AG20443 (cell line): ENCODE measurements at places on chromosomes 12 and 14.

GRCh38 chr12:5900533-5901205, 44.4 kb downstream of the ANO2 start:
- no peak for DNase-seq

GRCh38 chr14:93462479-93462878, 31.7 kb downstream of the UNC79 start:
- DNase-seq: no peak

DNA sequence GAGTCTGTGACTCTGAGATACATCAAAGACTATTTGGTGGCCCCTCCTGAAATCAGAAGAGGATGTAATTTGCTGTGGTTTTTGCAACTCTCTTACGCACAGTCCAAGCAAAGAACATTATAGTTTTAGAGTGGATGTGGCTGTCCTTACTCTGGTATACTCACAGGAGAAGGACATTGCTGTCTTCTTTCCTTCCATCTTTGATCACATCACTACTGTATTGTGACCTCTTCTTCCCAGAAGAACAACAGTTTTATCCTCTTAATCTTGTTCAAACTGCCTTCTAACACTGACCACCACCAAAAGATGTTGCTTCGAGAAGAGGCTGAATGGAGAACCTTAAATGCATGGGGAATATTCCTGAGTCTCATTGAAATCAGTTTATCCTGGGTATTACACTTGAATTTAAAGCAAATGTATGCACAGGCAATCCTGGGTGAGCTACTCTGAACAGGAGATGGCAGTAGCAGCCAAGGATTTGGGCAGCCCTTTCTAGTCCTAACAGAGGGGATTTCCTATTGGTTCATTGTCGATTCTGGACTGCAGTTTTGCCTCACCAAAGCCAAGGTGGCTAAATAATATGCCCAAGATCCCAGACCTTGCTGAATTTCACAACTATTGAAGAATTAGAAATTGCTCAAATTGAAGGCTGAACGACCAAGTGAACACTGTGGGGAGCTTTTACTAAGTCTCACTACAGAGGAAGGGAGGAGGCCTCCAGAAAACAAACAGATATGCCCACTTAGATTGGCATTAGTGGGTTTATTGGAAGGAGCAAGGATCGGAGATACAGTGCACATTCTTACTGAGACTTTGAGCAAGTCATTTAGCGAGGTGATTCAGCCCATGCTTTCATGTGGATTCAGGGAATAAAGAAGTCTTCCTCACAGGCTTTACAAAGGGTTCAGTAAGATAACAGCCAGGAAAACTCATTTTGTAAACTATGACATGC, 282.8 kb downstream of the PAWR start:
- peak; percentile 74 for DNase-seq

GRCh38 chr14:81206115-81206514, 14.6 kb downstream of the GTF2A1 start:
- DNase-seq: no peak

- no peak for DNase-seq
Measured at GRCh38 chr12:81896771-81897170, 137.6 kb upstream of the PPFIA2 start.

DNA sequence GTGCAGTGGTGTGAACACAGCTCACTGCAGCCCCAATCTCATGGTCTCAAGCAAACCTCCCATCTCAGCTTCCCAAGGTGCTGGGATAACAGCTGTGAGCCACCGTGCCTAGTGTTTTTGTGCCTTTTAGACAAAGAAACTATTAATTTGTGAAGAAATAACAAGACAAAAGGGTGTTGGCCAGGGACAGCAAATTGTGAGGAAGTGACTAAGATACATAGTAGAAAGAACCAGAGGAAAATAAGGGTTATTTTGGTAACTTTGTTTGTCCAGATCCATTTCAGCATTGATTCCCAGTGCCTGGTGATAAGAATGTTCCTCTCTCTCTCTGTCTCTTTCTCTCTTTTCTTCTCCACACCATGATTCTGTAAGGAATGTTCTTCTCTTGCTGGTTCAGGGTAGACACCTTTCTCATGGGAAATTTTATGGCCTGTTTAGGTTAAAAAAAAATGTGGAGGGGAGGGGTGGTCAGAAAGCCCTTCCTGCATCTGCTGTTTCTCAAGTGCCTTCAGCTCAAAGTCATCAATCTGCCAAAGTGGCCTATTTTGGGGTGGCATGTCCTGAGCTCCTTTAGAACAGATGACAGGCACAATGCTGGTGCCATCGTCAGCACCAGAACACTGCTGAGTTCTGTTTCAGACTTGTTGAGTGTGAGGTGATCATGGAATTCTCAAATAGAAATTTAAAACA, 184.4 kb upstream of the EEA1 start:
- DNase-seq: peak; percentile 34

GRCh38 chr14:36664322-36665193, 2.9 kb downstream of the PAX9 start:
- no peak for DNase-seq
